Heart right ventricle (tissue), 16 donors: ENCODE measurements at places on chromosomes 3 and 15.

- no peak for DNase-seq
These were observed 116.4 kb downstream of the GREM1 start for GRCh38 chr15:32834156-32834555.

- DNase-seq = no peak
These were observed 282.4 kb downstream of the ARPP21 start for GRCh38 chr3:35921718-35922117.

GRCh38 chr3:107690522-107691138, 167.9 kb downstream of the BBX start:
- no peak for DNase-seq

GRCh38 chr3:85835857-85836440, 877.2 kb downstream of the CADM2 start:
- DNase-seq = no peak

DNA sequence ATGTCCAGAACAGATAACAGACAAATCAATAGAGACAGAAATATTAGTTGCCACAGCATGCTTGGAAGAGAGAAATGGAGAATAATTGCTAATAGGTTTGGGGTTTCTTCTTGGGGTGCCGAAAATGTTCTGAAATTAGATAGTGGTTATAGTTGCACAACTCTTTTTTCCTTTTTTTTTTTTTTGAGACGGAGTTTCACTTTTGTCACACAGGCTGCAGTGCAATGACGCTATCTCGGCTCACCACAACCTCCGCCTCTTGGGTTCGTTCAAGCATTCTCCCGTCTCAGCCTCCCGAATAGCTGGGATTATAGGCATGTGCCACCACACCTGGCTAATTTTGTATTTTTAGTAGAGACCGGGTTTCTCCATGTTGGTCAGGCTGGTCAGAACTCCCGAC, 163.3 kb downstream of the PLCH1 start:
- no peak for DNase-seq

GRCh38 chr15:62964251-62964650, 78.3 kb upstream of the TPM1 start:
- no peak for DNase-seq

DNA sequence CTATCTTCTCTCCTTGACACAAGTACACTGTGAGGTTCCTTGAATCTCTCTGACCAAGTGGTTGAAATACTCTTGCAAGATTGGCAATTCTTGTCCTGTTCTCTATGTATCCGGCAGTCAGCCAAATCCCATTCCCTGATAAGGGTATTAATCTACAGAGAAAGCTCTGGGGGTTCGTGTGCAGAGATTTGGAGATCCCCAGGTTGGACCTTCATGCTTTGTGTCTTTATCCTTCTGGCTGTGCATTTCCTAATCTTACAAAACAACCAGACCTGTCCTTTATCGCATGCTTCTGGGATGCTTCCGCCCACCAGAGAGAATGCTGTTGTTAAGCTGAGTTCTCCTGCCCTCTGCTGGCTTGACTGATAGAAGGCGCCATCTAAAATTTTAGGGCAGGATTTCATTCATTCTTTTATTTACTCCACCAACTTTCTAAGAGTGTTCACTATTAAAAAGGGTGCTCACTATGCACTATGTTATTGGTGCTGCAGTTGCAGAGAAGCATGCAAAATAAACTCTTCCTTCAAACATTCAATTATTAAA, 8.6 kb upstream of the SST start:
- no peak for DNase-seq

GRCh38 chr3:55692295-55692956, 205.3 kb upstream of the WNT5A start:
- DNase-seq = no peak

GRCh38 chr3:181567311-181568075, 144.2 kb upstream of the SOX2 start:
- no peak for DNase-seq

DNA sequence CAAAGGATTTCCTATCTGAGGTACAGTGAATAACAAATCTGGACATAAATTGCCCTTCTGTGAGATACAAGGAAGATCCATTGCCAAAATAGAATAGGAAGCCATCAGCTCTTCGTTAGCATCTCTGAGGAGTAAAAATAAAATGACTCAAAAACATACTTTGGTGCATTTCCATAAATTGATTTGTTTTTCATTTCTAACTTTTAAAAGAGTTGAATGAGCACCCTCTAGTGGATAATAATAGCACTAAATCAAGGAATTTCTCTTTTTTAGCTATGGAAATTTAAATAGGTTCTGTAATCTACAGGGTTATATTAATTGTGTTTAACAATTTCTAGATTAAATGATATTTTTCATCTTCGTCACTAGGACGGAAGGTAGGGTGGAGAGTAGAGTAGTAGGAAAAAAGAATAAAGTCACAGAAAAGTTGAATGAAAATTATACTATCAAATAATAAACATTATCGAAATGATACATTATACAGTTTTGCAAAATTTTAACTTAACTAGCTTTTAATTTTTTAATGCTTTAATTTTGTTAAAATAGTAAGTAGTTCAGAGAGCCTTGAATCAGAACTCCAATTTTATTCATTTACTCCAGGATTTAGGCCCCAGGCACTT, 6.4 kb downstream of the NSUN3 start:
- no peak for DNase-seq

DNA sequence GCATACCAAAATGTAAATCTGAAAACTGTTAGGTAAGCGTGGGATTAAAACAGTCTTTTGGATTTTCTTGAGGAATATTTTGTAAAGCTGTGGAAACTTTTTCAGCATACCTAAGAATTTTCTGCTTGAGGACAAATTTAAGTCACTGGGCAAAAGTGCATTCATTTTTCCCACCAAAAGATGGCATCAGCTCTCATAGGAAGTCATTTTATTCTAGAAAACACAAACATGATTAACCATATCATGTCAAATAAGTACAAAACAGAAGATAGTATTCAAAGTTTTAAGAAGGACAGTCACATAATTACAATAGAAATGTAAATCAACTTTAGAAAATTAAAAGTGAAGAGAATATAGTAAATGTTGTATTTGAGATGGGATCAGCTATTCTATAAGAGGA, 63.5 kb downstream of the SLC49A4 start:
- no peak for DNase-seq

DNA sequence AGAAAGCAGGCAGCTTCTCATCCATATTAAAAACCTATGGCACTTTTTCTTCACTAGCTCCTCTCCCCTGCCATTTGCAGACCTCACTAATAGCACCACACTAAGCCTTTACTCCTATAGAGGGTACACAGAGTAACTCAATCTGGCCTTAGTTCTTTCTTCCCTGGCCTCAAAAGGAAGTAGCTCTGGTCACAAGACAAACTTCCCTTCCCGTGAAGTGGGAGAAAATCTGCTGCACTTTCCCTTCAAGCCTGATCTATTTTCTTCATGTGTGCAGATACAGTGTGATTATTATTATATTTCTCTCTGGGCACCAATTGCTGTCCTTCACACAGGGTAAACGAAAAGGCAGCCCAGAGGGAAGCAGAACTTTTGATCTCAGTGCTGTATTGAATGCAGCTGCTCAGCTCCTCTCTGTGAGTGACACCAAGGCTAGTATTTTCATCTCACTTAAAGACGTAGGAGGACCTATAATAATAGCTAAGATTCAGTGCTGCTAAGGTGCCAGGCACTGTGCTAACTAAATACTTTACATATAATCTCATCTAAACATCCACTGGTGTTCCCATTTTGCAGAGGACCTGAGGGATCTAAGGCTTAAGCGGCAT, 61.9 kb upstream of the RASGRP1 start:
- no peak for DNase-seq

GRCh38 chr3:171976526-171976925, 62.9 kb upstream of the FNDC3B start:
- no peak for DNase-seq

- DNase-seq = no peak
These were observed 211.7 kb upstream of the ZPLD1 start for GRCh38 chr3:102223132-102223531.

DNA sequence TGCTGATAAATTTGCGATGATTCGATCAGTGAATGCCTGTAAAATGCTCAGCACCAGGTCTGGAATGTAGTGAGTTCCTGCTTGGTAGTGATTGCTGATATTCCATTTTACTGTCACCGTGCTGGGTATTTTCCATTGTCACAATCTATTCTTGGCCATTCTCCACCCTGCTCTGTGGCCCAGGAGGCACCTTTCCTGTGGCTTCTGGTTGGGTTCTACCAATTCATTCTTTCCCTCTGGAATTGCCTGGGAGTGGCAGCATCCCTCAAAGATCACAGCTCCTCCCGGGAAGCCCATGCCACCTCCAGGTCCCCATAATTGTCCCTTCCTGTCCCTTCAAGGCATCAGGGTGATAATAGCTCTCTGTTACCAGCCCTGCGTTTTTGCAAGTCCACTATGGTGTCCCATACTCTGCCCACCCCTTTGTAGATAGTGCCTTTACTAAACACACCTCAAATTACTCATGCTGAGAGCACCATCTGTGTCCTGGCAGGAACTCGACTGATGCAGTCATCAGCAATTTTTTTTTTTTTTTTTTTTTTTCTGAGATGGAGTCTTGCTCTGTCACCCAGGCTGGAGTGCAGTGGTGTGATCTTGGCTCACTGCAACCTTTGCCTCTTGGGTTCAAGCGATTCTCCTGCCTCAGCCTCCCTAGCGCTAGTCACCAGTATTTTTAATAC, 177.8 kb upstream of the PROK2 start:
- no peak for DNase-seq

DNA sequence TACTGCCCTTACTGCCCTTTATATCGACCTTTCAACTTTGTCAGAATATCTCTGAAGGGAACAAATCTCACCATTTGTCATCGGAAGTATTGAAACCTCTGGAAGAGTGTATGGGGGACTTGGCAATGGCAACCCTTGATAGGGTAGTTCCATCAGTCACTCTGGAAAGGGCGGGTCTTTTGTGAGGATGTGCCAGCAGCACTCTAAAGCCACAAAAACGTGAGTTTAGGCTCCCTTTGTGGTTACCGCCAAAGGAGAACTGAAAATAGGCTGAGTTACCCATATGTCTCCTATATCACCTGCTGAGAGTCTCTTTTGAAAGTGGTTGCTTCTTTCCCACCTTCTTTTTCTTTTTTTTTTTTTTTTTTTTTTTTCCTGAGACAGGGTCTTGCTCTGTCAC, 296.8 kb upstream of the CHRM5 start:
- DNase-seq = no peak

- DNase-seq = peak; percentile 68
These were observed 162.0 kb downstream of the KLF13 start for GRCh38 chr15:31488437-31489204.

GRCh38 chr15:84960391-84961113, 21.1 kb upstream of the PDE8A start:
- no peak for DNase-seq

DNA sequence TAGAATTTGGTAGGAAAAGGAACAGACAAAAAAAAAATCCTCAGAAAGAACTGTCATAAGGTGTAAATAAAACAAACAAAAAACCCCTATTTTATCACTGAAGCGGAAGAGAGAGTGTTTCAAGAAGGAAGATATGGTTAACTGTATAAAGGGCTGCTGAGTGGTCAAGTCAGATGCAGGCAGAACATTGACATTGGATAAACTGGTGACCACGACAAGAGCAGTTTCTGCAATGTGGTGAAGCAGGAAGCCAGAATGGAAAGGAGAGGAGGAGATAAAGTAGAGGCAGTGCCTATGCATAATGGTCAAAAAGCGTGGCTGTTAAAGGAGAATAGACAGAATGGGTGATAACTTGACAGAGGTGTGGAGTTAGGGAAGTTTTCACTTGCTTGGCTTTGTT, 75.3 kb downstream of the CYP19A1 start:
- DNase-seq = no peak

DNA sequence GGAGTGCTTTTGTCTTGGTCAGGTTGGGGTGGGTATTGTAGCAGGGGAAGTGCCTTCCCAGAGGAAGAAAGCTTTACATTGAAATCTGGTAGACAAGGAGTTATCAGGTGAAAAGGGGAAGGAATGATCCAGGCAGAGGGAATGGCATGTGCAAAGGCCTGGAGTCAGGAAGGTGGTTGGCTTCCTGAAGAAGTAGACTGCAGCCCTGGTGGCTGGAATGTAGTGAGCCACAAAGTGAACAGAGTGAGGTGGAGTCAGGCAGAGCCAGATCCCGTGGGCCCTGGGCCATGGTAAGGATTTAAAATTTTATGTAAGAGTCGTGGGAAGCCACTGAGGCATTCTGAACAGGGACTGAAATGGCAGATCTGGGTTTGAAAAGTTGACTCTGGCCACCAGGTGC, 58.3 kb downstream of the RAB11A start:
- no peak for DNase-seq

GRCh38 chr3:158847885-158848284, 46.0 kb downstream of the MFSD1 start:
- DNase-seq = no peak

DNA sequence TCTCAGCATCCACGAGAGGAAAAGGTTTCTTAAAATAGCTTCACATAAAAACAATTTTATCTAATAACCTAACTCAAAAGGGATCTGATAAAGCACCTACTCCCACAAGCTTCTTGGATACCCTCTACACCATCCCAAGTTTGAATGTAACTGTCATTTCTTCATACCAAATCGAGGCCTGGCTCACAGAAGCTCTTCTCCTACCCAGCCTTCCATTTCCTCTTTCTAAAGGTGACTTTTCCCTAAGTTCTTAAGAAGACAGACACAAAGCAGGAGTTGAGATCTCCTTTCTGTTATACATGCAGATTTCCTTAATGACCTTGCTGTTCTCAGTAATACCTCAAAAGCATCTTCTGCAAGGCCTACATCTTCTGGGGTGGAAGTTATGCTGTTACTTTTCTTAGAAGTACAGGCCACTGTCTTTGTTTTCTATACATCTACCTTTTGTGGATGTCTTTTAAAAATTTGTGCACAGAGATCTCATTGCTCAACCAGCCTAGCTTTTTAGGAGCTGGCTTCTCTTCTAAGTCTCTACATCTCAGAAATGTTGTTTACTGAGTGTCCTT, 3.4 kb upstream of the LRRIQ4 start:
- no peak for DNase-seq

GRCh38 chr15:94445566-94446160, 214.3 kb downstream of the MCTP2 start:
- DNase-seq = no peak

GRCh38 chr3:187445356-187445755, 77.2 kb downstream of the RTP4 start:
- no peak for DNase-seq

- no peak for DNase-seq
These were observed 261.4 kb upstream of the C2CD4B start for GRCh38 chr15:62426387-62426956.

DNA sequence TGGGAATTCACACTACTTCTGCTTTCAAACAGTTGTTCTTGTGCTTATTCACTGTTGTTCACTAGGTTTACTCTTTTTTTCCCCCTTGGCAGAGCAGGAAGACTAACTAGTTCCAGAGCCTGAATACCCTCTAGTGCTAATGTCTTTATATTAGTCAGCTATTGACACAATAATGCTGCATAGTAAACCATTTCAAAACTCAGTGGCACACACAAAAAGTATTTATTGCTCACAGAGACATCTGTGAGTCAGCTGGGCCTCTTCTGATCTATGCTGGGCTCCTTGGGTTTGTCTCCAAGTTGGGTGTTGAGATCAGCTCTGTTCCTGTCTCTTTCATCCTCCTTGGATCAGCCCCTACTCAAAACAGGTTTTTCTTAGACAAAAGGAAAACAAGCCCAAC, 51.1 kb downstream of the RSRC1 start:
- no peak for DNase-seq
